ENCODE measurements at places on chromosomes 6 and 20.
A peak's percentile ranks its signal among the peaks of the same experiment; 100 is the strongest.

DNA sequence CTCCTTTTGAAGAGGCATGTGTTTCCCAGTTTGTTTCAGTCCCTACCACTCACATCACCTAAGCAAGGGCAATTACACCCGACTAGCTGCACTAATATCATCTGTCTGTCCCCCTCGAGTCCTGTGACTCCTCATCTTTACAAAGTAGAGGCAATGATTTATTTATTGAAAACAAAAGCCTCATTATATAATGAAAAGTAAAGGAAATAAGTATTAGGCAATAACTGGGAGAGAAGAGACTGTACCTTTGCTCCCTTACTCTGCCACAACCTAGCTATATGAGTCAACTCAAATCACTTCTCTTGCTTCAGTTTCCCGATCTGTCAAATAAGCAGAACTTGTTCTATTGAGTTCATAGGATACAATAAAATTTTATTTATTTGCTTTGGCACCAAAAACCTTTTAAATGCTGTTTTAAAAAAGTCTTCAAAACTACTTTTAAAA, 38.9 kb downstream of the CSNK2A1 start:
- DNase-seq, result no peak

GRCh38 chr20:32018269-32019155, 8.3 kb downstream of the CCM2L start:
- peak; percentile 19 for DNase-seq

- no peak for DNase-seq
Observed at GRCh38 chr20:34535301-34535840, 19.1 kb downstream of the DYNLRB1 start.

DNA sequence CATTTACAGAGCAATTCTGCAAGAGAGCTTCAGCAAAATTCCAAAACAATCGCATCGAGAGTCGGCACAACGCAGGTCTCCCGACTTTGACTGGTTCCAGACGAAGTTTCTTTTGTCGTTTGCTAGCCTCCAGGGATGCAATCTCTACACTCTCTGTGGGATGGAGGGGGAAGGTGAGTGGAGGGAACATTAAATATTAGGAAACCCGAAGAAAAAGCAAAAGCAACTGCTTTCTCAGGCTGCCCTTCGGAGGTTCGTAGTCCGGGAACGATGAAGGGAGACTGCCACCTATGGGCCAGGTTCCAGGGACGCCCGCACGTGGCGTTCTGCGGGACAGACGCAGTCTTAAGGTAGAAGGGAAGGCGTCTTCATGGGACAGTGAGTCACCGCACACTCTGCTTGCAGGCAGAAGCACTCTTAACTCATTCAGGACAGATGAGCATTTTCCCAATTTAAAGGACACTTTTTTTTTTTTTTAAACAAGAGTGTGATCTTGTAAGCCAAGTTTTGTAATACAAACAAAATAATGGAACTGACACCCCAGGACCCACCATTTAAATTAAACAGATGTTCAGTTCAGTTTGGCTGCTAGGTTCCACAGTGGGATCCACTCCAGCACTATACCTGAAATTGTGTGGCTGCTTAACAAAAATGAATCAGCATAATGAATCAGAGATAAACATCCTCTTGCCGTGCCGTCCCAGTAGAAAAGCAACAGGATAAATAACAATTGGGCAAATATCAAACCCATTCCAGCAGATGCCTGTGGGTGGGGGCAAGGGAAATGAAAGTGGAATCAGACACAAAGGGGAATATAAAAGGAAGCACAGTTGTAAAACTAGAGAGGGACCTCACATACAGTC, 65.8 kb upstream of the ARMC2 start:
- DNase-seq, result peak; percentile 76

DNA sequence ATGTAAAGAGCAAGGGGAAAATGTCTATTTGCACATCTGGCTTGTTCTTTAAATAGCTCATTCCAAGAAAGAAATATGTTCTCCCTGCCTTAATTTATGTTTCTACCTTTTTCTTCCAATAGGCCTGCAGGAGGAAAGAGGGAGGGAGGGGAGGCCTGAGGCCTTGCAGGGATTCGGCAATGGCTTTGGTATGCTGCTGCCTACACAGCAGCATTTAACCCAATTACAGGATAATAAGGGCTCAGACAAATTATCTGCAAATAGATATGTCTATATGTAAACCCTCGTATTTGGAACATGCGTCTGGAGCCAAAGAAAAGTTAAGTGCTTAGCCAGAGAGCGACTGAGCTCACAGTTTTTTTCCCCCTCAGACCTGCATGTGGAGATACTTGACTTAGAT, 277.2 kb downstream of the CDC5L start:
- no peak for DNase-seq

GRCh38 chr6:17267566-17267965, 13.6 kb upstream of the RBM24 start:
- no peak for DNase-seq

GRCh38 chr6:70709826-70710225, 42.1 kb downstream of the SMAP1 start:
- DNase-seq, result no peak

DNA sequence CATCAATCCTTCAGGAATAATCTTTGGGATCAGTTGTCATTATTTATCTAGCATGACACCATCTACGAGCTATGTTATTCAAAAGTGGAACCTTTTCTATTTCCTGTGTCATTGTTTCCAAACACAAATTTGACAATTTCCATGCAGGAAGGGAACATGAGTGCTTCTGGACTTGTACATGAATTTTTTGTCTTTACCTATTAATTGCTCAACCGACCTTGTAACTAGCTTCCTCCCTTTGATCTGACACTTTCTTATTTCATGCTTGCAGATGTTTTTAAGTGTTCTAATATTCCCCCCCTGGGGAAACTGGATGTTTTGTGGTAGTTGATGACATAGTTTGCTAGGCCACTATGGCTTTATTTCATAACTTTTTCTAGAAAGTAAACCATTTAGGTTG, 139.4 kb downstream of the BMP2 start:
- DNase-seq, result no peak

DNA sequence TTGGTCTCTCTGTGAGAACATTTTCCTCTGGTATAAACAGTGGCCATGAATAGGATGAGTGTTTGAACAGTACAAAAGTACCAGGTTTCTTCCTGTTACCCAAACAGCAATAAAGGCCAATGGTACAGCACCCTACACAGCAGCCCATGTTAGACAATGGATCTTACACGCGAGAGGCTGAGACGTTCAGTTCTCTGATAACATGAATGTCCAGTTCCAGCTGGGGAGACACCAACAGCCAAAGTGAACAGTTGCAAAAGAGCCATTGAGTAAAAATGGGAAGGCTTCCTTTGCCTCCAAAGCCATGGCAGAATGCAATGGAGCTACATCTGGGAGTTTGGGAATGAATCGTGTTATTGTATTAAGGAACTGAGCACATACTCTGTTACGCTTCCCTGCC, 246.8 kb upstream of the SGK1 start:
- DNase-seq, result no peak
